ENCODE measurements at places on chromosomes 4 and X.
A peak's percentile ranks its signal among the peaks of the same experiment; 100 is the strongest.

DNA sequence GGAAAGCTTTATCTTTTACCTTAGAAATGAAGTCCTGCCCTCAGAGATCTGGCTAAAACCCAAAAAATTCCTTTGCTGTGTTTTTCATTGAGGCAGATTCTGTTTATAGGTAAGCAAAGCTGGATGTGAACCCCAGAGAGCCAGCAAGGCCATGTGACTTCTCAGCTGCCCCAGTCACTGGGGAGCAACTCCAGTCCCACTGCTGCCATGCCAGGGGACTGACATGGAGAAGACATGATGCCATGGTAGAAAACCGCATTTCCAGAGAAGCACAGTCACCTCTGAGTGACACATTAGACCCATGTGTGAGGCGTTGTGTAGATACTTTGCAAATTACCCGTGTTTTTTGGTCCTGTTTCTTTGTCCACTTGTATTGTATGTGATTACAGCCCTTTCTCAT is 45.4 kb downstream of the PTTG2 start:
- no peak for DNase-seq

- DNase-seq = no peak
These were observed 6.3 kb downstream of the TMEM154 start for GRCh38 chr4:152673489-152673888.

- DNase-seq = no peak
These were observed 753.1 kb upstream of the FRG1 start for GRCh38 chr4:189187531-189188052.

DNA sequence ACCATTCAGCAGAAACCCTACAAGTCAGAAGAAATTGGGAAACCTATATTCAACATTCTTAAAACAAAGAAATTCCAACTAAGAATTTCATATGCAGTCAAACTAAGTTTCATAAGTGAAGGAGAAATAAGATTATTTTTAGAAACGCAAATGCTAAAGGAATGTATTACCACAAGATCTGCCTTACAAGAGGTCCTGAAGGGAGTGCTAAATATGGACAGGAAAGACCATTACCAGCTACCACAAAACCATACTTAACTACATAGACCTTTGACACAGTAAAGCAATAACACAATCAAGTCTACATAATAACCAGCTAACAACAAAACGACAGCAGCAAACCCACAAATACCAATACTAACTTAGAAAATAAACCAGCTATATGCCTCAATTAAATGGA is 169.3 kb upstream of the FGF16 start:
- no peak for DNase-seq

GRCh38 chr4:127809173-127809800 is 27.2 kb downstream of the HSPA4L start:
- DNase-seq = no peak

DNA sequence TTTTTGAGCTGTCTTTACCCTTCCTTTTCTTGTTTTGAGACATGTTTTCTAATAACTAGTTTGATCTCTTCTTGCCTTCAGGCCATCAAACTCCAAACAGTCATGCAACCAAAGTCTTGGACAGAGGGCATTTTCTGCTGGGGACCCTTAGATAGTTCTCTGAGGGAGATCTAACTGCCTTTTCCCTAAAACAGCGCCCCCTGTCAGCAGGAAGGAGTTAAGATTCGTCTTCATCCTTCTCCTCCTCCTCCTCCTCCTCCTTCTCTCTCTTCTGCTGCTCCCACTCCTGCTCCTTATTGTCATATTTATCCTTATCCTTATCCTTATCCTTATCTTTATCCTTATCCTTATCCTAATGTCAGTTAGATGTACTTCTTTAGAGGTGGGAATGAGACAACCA is 417.2 kb downstream of the TRAM1L1 start:
- no peak for DNase-seq

GRCh38 chrX:129781680-129782495 is 2.1 kb downstream of the SASH3 start:
- DNase-seq = no peak

- DNase-seq = no peak
These were observed 274.1 kb upstream of the MAGEB2 start for GRCh38 chrX:29941287-29941686.

DNA sequence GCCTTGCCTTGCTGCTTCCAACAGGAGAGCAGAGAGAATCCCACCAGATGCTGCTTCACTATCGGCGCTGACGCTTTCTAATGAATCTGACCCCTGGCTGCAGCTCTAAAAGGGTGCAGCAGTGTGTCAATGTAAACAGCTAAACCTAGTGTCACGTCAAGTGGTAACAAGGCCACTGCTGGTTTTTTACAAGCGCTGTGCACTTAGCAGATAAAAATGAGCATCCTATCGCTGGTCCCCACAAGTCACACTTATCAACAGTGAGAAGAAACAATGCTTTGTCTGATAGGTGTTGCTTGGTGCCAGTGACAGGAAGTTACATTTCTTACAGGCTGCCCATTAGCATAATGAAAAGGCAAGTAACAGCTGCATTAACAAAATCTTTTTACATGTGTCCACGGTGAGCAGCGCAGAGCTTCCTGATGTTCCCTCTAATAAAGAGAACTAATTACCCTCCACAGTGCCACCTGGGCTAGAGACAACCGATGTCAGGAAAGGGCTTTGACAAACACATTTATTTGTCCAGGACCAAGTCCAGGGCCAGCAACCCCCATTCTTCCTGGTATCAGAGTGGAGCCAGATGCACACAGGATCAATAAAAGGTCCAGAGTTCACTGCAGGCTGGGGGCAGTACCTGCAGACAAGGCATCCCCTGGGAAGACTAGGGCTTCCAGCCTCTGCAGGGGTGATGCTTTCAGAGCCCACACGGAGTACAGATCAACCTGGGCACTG is 176.0 kb downstream of the MGST2 start:
- DNase-seq = peak; percentile 55

Measured in SHP77 treated with DMSO at 0.1 percent for 48 hours (cell line).